Thoracic aorta (tissue), 2 donors: ENCODE measurements at places on chromosomes 5 and 9.

DNA sequence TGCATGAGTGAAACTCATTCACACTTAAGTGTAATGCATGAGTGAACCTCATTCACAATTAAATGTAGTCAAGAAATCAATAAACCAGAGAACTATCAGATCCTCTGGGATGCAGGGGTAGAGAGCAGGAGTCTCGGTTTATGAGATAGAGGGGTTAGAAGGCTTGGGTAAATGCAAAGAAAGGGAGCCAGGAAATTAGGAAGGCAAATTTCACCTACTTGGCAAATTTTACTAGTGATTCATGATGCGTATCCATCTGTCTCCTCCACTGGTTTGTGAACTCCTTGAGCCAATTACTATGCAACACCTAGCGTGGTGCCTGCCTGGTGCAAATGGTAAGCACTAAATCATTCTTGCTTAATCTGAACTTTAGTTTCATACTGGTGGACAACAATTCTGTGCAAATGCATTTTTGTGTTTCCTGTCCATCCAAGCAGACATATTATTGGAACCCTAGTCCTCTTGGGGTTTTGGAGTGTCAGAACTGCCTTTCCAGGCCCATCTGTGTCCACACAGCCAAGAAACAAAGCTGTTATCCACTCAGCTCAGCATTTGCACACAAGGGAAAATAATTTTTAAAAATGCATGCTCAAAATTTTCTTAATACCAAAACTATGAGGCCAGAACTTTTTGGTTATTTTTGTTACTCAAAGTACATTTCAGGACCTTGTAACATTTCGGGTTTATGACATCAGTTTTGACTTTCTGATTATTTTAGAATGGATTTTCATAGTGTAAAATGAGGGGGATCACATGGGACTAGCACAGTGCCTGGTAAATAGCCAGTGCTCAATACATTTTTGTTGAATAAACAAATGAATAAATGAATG is 5.2 kb downstream of the HAPLN1 start:
- H3K27ac ChIP-seq, result peak overlapping the region; percentile 34
- H3K4me1 ChIP-seq, result peaks cover 13% of the 10 kb centered on the region
- H3K4me3 ChIP-seq, result no peak overlapping the region
- H3K36me3 ChIP-seq, result no peaks in the 10 kb centered on the region
- no peak for DNase-seq

- no peak overlapping the region for H3K27ac ChIP-seq
- no peak overlapping the region for H3K4me3 ChIP-seq
- DNase-seq, result no peak
- H3K36me3 ChIP-seq, result no peaks in the 10 kb centered on the region
- no peaks in the 10 kb centered on the region for H3K4me1 ChIP-seq
Observed at GRCh38 chr5:68356623-68357022, 141.1 kb downstream of the PIK3R1 start.

DNA sequence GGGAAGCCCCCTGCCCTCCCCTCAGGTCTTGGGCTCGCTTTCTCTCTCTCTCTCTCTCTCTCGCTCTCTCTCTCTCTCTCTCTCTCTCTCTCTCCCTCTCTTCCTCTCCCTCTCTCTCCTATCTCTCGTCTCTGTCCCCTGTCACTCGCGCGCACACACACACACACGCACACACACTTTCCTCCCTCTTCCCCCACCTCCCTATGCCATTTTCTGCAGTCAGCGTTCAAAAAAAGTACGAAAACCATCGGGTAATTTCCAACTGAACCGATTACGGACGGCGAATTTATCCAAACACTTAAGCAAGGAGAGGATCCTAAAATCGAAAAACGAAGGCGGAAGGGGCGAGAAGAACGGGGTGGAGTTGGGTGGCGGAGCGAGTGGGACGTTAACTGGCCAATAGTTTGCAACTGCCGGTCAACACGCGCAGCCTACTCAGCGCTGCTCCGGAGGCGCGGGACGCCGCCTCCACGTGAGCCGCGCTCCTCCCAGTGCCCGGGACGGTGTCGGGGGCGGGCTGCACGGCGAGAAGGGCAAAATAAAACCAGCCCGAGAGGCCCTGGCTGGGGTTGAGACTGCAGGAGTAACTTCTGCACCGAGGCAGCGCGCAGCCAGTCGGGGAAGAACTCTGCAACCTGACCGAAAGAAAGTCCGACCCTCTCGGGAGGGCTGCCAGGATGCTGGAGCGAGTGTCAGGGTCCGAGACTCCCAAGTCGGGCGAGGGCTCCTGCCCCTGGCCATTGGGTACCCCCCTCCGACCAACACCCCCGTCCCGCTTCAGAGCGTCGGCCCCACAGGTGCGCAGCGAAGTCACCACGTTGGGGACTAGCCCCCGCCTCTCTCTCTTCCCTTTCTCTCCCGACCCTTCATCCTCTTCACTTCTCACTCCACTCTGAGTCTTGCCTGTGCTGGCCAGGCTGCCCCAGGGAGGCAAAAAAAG is 24.9 kb upstream of the ELAVL2 start:
- H3K4me3 ChIP-seq, result peak overlapping the region; percentile 69
- H3K27me3 ChIP-seq, result no peaks in the 10 kb centered on the region
- no peaks in the 10 kb centered on the region for H3K36me3 ChIP-seq
- H3K27ac ChIP-seq, result no peak overlapping the region
- peaks cover 7% of the 10 kb centered on the region for H3K4me1 ChIP-seq

DNA sequence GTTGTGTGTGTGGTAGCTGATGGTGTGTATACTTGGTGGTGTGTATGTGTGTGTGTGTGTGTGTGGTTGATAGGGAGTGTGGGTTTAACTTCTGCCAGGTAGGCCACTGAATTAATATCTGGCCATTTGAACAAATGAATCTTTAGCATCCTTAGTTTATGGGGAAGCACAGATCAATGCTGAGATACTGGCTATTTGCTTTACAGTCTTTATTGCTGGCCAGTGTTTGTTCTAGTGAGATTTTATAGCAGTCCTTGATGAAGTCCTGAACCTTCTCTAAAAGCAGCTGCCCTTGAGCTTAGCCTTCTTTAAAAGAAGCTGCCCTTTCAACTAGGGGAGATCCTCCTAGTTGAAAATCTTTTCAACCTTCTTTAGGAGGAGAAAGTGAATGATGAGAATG is 69.3 kb downstream of the MACIR start:
- no peaks in the 10 kb centered on the region for H3K4me1 ChIP-seq
- H3K27me3 ChIP-seq, result no peaks in the 10 kb centered on the region
- H3K4me3 ChIP-seq, result no peak overlapping the region
- no peak for DNase-seq
- H3K36me3 ChIP-seq, result no peaks in the 10 kb centered on the region

- H3K4me1 ChIP-seq, result peaks cover 38% of the 10 kb centered on the region
- DNase-seq, result peak; percentile 62
- no peaks in the 10 kb centered on the region for H3K27me3 ChIP-seq
Observed at GRCh38 chr5:139696894-139697658, 48.9 kb downstream of the CXXC5 start.

- H3K27ac ChIP-seq, result no peak overlapping the region
- no peaks in the 10 kb centered on the region for H3K36me3 ChIP-seq
- H3K4me3 ChIP-seq, result no peak overlapping the region
- no peak for DNase-seq
Observed at GRCh38 chr5:165928971-165929370, 2362.5 kb upstream of the WWC1 start.

DNA sequence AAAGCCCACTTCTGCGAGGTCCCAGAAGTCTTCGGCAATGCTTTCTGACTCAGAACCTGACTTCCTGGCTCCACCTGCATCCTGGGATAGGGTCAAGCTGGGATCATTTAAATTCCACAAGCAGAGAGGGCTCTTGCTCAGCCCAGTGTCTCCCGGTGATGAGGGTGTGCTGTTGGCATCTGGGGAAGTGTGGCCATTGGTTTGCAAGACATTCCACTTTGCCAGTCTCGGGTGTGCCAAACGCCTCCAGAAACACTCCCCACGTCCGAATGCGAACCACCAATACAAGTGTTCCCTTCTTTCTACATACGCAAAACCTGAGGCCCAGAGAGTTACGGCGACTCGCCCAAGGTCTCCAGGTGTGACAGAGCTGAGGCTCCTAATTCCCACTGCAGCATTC is 43.1 kb upstream of the FCN2 start:
- H3K27me3 ChIP-seq, result no peaks in the 10 kb centered on the region
- H3K27ac ChIP-seq, result no peak overlapping the region
- no peak for DNase-seq
- no peaks in the 10 kb centered on the region for H3K4me1 ChIP-seq
- no peak overlapping the region for H3K4me3 ChIP-seq
- H3K36me3 ChIP-seq, result peaks cover 49% of the 10 kb centered on the region

DNA sequence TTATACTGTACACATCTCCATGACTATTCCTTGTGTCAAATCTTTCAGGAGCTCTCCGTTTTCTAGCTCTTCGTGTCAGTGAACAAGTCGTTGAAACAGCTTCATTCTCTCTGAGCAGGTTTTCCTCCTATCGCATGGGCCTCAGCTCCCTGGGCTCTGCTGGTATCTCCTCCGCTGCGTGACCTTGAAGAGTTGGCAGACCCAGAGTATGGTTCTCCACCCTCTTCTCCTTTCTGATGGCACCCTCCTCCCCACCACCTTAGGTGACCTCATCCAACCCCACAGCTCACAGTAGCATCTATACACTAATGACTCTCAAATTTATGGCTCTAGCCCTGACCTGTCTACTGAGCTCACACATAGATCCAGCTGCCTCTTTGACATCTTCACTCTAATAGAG is 36.0 kb upstream of the PDE8B start:
- H3K27me3 ChIP-seq, result no peaks in the 10 kb centered on the region
- H3K36me3 ChIP-seq, result no peaks in the 10 kb centered on the region
- DNase-seq, result no peak
- H3K4me3 ChIP-seq, result no peak overlapping the region
- no peaks in the 10 kb centered on the region for H3K4me1 ChIP-seq
